CD4-positive, alpha-beta T cell treated with Interleukin-15 for 1 hour (primary cell): ENCODE measurements at places on chromosomes 6 and 20.

DNA sequence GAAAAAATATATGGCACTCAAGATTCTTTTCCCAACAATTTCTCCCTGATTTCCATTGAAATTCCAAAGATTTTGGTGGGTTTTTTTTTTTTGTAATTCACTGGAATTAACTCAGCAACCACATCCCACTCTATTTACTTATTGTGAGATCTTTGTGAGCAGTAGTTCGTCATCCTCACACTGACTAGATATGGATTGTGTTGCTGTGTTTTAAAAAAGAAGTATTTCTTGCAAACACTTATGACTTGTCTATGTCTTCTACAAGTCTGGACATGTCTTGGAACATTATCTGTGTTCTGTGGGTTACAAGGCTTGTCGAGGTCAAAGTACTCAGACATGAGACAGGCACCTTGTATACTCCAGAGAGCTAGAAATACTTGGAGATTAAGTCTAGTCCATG lies 7.3 kb upstream of the TENT5A start:
- no peak for DNase-seq

GRCh38 chr6:10237298-10238038 lies 177.4 kb downstream of the TFAP2A start:
- DNase-seq, result no peak

DNA sequence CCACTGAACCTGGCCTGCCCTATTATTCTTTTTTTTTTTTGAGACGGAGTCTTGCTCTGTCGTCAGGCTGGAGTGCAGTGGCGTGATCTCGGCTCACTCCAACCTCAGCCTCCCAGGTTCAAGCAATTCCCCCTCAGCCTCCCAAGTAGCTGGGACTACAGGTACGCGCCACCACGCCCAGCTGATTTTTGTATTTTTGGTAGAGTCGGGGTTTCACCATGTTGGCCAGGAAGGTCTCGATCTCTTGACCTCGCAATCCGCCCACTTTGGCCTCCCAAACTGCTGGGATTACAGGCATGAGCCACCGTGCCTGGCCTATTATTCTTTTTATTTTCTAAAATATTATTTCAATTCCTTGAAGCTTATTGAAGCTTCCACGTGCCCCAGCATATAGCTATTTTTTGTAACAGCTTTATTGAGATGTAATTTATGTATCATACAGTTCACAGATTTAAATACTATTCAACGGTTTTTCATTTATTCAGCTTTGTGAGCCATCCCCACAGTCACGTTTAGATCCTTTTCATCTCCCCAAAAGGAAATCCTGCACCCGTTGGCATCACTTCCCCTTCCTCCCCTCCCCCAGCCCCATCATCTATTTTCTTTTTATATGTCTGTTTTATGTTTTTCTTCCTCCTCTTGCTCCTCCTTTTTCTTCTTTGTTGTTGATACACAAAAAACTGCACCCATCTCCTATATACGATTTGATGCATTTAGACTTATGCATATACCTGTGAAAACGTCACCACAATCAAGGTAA lies 13.5 kb upstream of the MDFI start:
- no peak for DNase-seq

GRCh38 chr6:152301021-152301764 lies 336.0 kb downstream of the SYNE1 start:
- DNase-seq, result no peak

DNA sequence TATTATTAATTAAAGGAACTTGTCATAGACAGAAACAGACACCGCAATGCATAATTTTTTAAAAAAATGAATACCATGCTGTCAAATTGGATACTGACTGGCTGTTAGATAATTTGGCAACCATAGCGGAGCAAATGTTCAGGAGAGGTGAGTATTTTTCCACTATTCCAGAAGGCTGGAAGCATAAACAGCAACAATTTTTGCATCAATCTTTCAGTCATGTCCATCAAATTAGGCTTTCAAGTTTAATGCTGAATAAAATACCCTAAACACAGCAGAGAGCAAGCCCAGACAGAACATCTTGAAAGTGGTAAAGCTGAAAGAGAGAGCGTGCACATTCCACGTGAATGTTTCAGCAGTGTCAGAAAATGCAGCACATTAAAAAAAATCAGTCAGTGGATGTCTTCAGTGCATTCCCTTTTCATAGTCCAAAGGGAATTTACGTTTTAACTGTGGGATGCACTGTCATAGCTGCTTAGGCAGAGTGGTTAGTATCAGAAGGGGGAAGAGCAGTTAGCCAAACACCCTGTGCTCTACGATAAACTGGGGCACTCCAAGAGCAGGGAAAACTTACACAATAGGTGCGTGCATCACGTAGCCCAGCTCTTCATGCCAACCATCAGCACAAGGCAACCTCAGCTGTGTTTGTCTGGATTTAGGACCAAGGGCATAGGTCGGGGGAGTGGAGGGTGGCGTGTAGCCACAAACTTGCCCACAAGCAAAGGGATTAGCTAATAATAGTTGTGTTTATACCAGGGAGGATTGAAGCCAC lies 116.2 kb upstream of the STMND1 start:
- no peak for DNase-seq

DNA sequence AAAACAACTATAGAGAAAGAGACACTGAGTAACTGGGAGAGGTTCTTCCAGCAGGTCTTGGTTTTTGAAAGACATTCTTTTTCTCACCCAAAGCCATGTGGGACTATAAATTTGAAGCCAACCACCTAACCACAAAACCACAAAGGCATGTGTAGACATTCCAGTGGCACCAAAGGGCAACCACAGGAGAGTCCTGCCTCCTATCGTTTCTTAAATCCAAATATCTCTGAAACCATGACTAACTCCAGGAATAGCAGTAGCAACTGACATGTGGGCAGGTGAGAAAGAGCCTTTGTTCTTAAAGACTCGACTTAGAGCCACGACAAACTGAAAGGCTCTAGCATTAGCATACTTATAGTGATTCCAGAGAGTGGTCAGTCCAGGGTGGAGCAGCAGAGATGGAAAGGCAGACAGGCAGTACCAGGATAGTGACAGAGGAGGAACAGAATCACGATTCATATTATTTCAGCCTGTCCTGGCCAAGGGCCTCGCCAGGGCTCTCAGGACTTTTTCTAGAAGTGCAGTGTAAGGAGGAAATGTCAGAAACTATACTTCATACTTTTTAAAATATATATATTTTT lies 9.4 kb upstream of the COL9A1 start:
- no peak for DNase-seq

DNA sequence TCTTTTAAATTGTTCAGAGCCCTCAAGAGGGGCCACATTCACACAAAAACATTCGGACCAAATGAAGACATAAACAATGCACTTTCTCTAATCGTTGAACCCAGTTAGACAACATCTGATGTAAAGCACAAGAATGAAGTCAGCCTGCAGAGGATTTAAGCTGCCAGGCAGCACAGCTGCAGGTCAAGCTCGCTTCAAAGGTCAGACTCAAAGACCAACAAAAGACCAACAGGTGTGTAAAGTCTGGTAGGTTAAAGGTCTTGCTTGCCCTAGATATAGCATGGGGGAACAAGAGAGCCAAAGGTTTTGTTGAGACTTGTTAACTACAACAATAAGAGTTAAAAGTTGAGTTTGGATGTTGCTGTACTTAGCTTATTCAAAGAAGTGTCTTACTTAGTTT lies 26.7 kb upstream of the MYLIP start:
- DNase-seq, result no peak

- DNase-seq, result no peak
Observed at GRCh38 chr6:24872779-24873178, 63.0 kb downstream of the RIPOR2 start.

DNA sequence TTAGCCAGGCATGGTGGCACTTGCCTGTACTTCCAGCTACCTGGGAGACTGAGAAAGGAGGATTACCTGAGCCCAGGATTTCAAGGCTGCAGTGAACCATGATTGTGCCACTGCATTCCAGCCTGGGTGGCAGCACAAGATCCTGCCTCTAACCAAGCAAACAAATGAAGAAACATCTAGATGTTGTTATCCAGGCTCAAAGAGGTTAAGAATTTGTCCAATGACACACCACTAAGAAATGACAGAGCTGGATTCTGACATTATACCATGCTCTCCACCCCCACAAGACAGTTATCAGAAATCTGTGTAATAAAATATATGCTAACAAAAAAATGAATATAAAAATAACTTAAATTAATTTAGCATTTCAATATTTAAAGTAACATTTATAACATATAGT lies 925.5 kb upstream of the SLC35B3 start:
- DNase-seq, result no peak

GRCh38 chr6:65943051-65943450 lies 236.0 kb upstream of the EYS start:
- no peak for DNase-seq

DNA sequence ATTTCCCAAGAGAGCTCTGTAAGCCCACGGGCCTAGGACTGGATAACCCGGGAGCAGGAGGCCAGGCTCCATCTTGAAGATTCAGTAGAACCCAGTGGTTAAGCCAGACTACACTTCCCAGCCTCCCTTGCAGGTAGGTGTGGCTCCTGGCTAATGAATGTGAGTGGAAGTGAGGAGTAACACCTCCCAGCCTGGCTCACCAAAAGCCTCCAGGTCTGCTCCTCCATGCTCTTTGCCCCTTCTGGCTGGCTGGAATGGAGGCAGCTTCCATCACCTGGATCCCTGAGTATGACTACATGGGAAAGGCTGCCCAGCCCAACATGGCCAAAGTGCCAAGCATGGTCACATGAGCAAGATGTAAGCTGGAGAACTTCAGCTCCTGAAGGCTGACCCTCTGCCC lies 9.7 kb downstream of the LRRN4 start:
- no peak for DNase-seq

GRCh38 chr20:45041464-45042337 lies 59.2 kb downstream of the KCNS1 start:
- no peak for DNase-seq

DNA sequence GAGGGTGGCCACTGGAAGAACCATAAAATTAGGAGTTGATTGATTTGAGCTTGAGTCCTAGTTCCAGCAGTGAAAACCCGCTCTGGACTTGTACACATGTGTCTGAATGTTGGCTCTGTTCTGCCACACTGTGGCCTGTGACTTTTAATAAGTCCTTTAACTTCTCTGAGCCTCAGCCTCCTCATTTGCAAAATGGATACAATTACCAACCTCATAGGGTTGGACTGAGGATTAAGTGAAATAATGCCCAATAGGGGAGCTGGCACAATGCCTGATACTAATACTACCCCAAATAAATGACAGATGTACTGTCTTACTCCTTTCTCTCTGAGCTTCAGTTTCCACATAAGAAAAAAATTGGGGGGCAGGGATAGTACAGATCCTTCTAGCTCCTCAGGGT lies 92.6 kb upstream of the RIPOR2 start:
- DNase-seq, result no peak

DNA sequence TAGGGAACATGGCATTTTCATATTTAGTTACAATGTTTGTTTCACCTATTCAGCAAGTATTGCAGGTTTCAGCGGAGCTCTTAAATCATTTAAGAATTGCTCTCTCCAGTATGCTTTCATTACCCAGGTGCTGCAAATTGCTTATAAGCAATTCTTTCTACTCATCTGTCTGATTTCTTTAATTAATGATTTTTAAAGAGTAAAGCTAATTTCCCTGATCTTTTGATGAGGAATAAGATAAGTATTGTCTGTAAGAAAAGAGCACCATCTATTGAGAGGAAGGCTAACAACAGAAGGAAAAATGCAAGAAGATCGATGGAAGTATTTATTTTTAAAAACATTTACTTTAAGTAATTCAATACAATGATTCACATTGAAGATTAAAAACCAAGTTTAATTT lies 2.0 kb downstream of the OPRM1 start:
- DNase-seq, result no peak

GRCh38 chr6:166162599-166163342 lies 4.9 kb downstream of the TBXT start:
- no peak for DNase-seq

DNA sequence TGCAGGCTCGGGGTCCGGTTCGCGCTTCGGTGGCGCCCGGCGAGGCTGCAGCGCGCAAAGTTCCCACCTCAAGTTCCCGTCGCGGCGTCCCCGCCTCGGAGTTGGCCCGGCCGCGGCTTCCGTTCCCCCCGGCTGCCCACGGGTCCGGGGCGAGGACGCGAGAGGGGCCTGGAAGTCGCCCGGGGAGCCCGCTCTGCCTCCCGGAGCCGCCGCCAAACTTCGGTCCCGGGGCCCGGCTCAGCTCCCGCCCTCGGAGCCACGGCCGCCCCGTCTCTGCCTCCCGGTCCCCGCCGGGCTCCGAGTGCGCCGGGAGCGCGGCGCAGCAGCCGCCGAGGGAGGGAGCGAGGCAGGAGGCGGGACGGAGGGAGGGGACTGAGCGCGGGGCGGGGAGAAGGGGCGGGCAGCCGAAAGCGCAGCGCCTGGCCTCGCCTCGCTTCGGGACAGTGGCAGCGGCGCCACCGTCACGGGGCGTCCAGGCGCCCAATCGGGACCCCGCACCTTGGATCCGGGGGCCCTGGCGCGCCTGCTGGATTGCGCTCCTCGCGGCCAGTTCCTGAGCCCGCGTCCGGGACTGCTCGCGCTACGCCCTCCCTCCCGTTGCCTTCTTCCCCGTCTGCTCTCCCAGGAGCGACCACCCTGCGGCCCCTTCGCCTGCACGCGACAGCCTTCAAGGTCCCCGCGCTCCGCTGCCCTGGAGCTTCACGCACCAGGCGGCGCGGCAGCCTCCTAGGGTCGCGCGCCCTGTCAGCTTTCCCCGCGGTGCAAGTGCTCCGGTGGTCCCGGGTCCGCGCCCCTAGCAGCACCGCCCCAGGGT lies at the start of gene KCNG1:
Gene KCNG1, minus strand, starts transcription at position 305 of the 814 bp plus-strand sequence. CDS start 12,769 bp downstream, outside the sequence.
- peak; percentile 32 for DNase-seq

GRCh38 chr20:51237278-51237677 lies 214.4 kb upstream of the KCNG1 start:
- no peak for DNase-seq

GRCh38 chr6:109322825-109323224 lies 59.4 kb downstream of the CD164 start:
- peak; percentile 42 for DNase-seq

DNA sequence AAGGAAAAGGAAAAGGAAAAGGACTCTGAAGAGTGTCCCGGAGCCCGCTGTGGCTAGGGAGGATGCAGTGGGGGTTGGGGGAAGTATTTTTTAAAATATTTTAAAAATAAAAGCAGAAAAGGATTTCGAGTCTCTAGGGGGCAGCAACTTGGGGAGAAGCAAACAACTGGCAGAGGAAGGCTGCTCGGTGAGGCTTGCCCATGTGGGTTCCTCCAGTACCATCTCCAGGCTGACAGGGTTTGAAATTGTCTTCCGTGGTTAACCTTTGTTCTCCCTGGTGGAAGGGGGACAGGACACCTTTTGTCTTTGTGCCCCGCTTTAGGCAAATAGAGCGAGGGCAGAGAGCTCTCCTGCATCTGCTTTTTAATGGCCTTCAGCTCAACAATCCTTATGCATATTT lies 60.4 kb upstream of the SNX9 start:
- peak; percentile 37 for DNase-seq

DNA sequence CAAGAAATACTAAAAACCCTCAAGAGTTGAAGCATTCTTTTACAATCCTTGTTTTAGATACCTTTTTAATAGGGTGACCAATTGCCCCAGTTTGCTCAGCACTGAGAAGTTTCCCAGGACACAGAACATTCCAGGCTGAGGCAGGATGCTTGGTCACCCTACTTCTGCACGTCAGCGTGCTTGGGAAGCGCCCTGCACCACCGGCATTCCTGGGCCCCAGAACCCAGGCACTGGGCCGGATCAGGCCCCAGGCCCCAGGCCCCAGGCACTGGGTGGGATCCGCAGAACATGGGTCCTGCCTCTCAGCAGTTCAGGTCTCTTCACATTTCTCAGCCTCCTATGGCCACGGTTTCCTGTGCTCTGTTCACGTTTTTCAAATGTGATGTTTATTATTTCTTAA lies 213.8 kb upstream of the QKI start:
- DNase-seq, result no peak

GRCh38 chr20:62368392-62368975 lies 1.4 kb upstream of the LAMA5 start:
- no peak for DNase-seq

GRCh38 chr6:109793021-109793420 lies 101.9 kb downstream of the FIG4 start:
- DNase-seq, result no peak
